ENCODE measurements at places on chromosomes 11 and 22.

DNA sequence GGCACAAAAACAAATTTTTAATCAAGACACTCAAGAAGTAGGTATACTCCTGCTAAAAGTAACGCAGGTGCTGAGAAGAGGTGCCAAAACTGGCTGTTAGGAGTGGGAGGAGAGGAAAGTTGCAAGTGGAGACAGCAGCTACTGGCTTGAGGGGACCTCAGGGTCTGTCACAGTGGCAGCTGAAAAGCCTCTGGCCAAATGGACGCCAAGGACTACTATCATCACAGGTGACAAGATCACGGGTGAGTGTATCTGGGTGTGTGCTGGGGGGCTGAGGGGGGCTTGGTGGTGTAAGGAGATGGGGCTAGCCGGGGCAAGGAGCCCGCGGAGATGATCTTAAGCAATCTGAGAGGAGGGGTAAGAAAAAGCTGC lies 687 bp downstream of the ZNF202 start:
- DNase-seq: peak; percentile 5

DNA sequence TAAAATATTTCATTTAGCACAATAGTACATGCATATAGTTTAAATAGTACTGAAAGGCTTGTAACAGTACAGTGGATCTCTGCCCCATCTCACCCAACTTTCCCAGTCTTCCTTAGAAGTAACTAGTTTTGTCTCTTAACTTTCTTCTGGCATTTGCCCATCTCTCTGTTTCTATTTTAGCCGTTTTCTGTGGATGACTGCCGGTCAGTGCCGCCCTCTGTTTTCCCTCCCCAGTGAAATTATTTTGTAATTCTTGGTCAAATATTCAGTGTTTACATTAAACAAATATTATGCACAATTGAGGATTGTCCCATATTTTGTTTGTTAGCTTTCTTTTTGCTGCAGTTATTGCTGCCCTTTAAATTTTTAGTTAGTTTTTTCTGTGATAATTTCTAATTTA lies 8.3 kb downstream of the PDHX start:
- DNase-seq: no peak

DNA sequence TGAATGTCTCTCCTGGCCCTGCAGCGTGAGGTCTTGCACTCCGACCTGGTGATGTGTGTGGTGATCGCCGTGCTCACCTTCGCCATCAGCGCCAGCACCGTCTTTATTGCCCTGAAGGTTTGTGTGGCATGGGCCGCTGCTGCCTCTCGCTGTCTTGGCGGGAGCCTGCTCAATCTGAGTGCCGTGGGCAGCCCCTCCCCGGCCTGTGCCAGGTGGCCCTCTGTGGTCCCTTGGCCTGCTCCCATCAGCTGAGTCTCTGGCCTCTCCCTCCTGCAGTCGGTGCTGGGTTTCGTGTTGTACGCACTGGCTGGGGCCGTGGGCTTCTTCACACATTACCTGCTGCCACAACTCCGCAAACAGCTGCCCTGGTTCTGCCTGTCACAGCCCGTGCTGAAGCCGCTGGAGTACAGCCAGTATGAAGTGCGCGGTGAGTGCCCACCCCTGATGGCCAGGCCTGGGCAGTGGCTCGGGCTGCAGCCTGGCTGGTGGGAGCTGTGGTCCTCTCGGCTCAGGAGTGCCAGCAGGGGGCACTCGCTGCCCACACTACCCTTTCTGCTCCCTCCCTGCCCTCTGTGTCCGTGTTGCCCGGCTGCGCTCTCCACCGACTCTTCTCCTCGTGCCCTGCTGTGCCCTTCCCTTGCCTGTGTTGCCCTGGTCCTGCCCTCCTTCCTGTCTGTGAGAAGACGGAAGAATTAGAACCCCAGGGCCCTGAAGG lies 10.2 kb downstream of the PCNX3 start:
- DNase-seq: peak; percentile 69

GRCh38 chr22:50316114-50317065 lies 8.9 kb upstream of the PLXNB2 start:
- no peak for DNase-seq

DNA sequence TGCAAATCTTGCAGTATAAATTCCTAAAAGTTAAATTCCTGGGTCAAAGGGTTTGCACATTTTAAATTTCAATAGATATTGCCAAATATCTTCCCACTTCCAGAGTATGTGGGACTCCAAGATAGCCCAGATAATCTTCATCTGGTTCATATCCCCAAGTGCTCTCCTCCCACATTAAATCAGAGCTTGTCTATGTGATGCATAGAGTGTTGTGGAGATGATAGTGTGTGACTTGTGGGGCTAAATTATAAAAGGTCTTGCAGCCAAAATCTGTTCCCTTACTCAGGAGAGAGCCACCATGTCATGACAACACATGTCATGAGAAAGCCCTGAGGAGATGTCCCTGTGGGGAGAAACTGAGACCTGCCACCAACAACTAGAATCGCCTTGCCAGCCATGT lies 39.9 kb upstream of the TEAD1 start:
- no peak for DNase-seq

DNA sequence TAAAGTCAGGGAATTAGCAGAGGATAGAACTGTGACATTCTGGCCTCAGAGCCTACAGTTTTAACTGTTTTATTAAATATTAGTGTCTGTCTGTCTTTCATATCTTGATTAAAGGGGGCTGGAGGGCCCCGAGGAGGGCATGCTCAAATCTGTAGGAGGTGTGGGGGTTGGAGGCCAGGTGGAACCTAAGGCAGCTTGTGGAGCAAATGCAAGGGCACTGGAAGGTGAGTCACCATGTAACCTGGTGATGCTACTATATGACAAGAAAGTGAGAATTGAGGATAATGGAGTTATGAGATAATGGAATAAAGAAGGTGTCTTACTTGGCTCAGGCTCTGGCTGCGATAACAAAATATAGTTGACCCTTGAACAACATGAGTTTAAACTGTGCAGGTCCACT lies 27.3 kb upstream of the TMEM86A start:
- no peak for DNase-seq

DNA sequence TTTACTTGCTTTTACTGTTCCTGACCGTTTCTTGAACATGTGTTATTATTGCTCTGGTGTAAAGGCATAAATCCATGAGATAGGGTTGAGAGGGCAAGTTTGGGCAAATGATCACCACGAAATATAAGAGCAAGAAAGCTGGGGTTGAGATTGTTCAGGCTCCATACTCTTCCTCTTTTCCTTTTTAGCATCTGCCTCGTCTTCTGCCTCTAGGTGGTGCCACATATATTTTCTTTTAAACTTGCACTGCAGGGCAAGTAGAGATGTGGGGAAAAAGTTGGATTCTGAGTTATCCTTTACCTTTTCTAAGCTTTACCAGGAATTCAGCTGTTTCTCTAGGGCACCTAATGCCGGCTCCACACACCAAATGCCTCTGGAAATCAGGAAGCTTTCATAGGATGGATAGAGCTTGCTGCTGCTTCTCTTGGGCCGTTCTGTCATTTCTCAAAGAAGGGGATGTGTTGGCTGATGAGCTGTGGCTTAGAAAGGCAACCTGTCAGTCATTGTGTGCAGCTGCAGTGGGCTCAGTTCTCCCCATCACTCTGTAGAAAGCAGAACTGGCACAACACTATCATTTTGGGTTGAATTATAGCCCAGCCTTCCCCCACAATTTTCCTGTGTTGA lies 98.2 kb downstream of the LDLRAD3 start:
- DNase-seq: no peak

DNA sequence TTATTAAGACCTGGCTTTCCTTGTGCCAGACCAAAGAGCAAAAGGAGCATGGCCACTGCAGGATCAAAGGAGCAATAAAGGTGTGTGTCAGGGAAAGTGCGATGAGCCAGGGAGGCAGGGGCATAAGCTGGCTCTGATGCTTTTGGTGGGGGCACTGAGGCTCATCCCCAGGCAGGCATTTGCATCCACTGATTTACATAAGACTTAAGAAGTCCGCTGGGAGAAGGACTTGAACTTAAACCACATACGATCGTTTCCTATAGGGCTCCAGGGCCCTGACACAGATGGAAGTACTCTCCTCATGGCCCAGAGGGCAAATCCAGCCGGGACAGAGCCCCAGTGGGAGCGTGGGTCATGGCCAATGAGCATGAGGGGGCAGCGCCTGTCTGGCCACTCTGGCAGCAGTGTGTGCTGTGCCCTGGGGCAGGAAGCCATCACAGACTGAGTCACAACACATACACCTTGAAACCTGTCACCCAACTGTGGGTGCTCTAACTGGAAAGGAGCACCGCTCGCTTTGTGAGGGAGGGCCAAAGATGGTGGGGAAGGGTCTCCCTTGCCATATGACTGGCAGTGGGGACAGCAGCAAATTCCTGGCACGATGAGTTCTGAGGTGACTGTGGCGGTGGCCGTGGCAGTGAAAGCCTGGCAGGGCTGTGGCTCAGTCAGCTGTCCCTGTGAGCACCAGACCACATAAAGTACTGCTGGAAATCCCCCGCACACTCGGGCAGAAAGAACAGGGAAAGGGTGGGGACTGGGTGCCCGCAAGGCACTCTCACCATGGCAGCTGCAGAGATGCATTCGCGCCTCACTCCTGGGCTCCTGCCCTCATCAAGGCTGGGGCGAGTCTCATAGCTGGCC lies 79.4 kb upstream of the LMO1 start:
- no peak for DNase-seq

- no peak for DNase-seq
Observed at GRCh38 chr11:106770489-106771085, 247.7 kb downstream of the GUCY1A2 start.

GRCh38 chr11:24944891-24945290 lies 448.0 kb downstream of the LUZP2 start:
- DNase-seq: no peak

- DNase-seq: no peak
Observed at GRCh38 chr11:122353561-122353960, 237.5 kb upstream of the BLID start.

DNA sequence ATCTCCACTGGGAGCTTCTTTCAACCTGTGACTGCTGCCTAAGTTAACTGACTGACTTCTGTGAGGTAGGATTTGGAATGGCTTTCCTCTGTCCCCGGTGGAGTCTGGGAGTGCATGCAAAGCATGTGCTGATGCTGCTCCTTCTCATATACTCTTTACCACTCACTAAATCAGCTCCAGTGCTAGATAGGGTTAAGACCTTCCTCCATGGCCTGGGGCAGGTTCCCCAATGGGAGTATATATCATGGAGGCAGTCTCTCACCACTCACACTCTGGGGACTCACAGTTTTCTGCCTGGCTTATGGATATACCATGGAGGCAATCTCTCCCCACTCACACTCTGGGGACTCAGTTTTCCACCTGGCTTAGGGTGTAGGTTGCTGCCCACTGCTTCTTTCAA lies 10.1 kb upstream of the FANCF start:
- no peak for DNase-seq

GRCh38 chr11:123194337-123195187 lies 486 bp downstream of the CLMP start:
- no peak for DNase-seq

DNA sequence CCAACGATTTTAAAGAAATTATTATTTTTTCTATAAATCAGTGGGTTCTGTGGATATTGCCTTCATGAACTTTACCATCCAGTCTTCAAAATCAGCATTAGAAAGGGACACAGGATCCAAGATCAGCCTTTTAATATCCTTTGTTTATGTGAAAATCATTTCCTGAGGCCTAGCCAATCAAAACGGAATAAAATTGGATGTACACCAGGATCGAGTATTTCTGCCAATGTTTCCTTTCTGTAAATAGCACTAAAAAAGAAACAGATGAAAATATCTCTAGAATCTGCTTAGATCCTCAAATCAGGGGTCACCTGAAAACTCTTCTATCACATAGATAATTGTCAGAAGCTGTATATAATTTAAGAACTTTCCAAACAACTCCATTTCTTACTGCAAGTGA lies 1598.5 kb downstream of the LRRC4C start:
- no peak for DNase-seq

DNA sequence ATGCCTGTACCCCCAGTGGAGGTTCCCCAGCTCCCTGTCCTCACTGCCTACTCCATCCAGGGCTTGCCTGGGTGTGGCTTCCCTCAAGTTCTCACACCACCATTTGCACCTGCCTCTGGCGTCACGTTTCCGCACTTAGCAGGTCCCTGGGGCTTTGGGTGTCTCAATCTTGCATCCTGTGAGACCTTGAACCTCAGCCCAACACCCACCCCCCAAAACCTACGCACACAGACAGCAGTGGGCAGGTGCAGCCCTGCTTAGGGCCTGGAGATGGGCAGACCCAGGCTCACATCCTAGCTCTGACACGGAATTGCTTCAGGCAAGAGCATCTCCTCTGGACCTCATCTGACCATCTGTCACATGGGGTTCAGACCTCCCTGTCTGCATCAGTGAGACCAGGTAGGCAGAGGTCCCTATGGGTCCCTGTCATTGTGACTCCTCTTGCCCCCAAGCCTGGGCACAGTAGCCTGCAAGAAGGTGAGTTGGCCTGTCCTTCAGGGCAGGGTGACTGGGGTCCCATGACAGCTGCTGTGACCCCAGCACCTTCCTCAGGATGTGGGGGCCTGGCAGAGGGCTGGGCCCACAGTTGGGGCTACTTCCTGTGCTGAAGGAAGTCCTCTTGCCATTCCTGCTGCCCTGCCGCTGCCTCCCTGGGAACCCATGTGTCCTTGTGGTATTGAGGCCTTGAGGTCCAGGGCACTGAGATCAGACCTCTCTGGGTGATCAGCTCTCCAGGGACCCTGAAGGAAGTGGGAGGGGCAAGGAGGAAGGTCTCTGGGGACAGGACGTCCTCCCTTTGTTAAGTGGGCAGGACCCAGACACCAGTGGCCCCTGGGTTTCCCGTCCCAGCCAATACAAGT lies 2.0 kb downstream of the SIPA1 start:
- no peak for DNase-seq

DNA sequence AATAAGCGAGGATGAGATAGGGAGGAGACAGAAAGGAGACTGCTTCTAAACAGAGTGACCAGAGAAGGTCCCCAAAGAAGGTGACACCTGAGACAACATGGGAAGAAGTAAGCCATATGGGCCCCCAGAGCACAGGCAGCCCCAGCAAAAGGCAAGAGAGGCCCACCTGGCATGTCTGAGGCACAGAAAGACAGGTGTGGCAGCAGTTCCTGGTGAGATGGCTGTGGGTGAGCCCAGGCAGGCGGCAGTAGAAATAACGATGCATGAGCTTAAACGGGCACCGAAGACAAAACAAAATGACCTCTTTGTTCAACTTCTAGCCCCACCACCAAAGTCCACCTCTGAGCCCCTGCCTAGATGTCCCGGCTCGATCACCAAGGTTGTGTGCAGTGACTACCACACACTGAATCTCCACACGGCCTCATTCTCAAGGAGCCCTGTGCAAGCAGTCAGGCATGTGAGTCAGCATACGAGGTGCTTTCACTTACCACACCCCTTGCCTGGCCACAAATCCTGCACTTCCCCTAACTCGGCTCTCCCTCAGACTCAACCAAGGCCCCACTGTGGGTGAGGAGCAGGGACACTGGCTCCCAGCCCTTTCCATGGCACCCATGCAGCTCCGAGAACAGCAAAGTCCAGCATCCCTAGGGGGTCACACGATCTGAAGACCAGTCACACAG lies 77.6 kb downstream of the PACSIN2 start:
- no peak for DNase-seq

DNA sequence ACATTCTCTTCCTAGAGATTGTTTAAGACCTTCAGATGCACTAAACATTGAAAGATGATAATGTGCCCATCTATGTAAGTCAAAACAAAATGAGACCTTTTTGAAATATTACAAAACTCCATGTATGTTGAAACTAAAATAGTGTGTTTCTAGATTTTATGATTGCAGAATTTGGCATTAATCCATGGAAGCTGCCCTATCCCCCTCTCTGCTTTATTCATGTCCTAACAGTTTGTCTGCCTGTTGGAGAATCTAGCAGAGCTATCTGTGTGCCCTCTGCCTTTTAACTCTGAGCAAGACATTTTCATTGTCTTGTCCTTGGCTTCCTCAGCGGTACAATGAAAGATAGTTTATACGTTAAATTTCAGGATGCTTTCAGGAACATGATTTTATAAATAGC lies 105.5 kb downstream of the FAT3 start:
- DNase-seq: no peak
